ENCODE measurements at places on chromosomes 12 and 14.

GRCh38 chr14:102579696-102580549, 12.5 kb upstream of the RCOR1 start:
- no peak for DNase-seq

- no peak for DNase-seq
These were observed 17.5 kb downstream of the CBX5 start for GRCh38 chr12:54262403-54262925.

GRCh38 chr14:33280646-33281045, 342.0 kb downstream of the NPAS3 start:
- no peak for DNase-seq

GRCh38 chr14:77791225-77791600, 8.7 kb upstream of the ADCK1 start:
- DNase-seq = no peak

DNA sequence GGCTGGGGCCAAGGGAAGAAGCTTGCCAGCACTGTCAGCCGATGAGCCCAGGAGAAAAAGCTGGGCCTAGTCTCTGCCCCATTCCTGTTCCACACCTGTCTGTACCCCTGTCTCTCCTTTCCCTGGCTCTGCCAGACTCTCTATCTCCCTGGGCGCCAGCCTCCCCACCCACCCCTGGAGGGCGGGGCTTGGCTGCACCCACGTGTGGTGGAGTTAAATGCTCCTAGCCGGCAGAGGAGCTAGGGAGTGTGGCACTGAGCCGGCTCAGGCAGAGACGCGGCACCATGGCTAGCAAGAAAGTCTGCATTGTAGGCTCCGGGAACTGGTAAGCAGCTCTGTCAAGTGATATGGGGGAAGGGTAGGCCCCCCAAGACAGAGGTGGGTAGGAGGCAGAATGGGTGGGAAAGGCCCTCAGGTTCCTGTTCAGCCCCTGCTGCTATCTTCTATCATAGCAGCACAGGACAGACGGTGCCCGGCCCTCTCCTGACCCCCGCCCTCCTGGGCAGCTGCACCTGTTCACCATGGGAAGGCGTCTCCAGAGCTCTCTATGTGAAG, at the start of gene GPD1:
Gene GPD1 (plus strand): TSS at position 242 of the 555 bp plus-strand sequence. CDS start 43 bp downstream, at position 285.
- no peak for DNase-seq

- no peak for DNase-seq
These were observed 106.5 kb upstream of the PRKD1 start for GRCh38 chr14:30034152-30034551.

DNA sequence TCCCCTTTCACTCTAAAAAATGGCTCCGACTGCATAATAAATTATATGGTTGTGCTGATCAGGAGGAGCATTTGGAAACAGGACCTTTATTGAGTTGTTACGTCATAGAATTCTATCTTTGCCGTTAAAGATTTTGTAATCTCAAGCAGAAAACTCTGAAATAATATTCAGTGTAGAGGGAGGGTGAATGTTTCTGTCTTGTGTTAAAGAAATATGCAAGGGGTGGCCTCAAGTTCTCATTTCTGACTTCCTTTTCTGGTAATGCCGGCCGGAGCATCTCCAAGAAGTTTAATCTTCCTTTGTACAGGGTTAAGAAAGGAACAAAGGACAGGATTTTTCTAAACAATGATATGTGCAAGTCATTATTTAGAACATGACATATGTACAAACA, 165.1 kb downstream of the SLC38A4 start:
- no peak for DNase-seq

DNA sequence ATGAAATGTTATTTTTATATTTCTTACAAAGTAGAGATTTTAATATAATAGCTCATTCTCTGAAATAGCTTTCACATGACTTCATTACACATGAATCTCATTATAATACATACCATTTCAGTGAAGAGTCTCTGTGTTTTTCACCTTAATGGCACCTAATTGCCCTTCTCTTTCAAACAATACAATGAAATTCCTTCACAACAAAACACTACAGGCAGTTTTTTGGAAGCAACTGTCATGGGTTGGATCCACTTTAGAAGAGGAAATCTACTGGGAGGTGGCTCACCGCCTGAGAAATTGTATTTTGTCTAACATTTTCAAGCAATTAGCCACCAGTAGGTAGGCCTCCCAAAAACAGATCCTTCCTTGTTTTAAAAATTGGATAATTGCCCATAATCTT, 40.3 kb upstream of the RGS6 start:
- DNase-seq = no peak

GRCh38 chr14:22276913-22277816, 311.9 kb downstream of the DAD1 start:
- DNase-seq = no peak

GRCh38 chr12:55972456-55972855, 1.4 kb upstream of the RAB5B start:
- no peak for DNase-seq

GRCh38 chr12:121861636-121862254, 3.1 kb upstream of the HPD start:
- no peak for DNase-seq

GRCh38 chr12:106019144-106019543, 119.6 kb downstream of the NUAK1 start:
- DNase-seq = no peak

DNA sequence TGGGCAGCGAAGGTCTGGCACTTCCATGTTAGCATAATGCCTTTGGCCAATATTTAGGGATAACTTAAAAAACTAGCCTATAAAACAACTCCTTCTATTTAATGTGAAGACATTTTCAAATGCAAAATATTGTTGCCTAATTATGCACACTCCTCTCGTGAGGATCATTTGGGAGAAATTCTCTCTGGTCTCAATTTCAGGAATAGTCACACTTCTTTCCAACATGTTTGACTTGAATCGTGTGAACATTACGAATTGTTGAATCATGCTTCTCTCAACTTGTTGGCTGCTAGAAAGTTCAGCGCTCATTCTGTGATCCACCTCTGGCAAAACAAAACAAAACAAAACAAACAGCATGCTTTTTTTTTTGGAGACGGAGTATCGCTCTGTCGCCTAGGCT, 313.2 kb downstream of the SEC23A start:
- DNase-seq = no peak

GRCh38 chr14:102164241-102164641, 24.5 kb downstream of the WDR20 start:
- DNase-seq = no peak

DNA sequence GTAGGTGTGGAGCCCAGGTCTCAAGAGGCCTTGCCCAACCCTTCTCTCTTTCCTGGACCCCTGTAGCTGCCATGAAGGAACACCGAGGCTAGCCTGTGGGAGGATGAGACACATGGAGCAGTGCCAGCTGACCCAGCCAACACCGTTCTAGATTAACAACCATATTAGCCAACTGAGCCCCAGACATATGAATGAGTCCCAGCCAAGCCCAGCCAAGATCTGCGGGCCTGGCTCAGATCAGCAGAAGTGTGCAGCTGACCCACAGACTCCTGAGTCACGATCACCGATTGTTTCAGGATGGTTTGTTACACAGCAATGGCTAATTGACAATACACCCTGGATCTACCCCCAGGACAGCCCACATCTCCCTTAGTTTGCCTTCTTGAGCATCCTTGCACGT, 82.1 kb downstream of the NTF3 start:
- no peak for DNase-seq

- peak; percentile 35 for DNase-seq
These were observed 790 bp downstream of the GTF2A1 start for GRCh38 chr14:81219759-81220579.

DNA sequence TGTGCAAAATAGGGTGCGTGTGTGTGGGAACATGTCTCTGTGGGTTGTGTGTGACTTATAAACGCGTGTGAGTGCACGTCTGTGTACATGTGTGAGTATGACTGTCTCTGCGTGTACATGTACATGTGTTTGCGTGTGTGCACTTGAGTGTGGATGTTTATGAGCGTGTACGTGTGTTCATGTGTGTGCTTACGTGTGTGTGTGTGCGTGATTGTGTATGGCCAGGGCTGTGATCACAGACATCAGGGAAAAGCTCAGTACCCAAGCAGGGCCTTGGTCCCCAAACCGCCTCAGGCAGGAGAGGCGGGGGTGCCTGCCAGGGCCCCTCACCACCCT, 326.3 kb upstream of the DIO3 start:
- DNase-seq = no peak

- DNase-seq = no peak
These were observed 15.0 kb upstream of the NR2C1 start for GRCh38 chr12:95088379-95088778.

DNA sequence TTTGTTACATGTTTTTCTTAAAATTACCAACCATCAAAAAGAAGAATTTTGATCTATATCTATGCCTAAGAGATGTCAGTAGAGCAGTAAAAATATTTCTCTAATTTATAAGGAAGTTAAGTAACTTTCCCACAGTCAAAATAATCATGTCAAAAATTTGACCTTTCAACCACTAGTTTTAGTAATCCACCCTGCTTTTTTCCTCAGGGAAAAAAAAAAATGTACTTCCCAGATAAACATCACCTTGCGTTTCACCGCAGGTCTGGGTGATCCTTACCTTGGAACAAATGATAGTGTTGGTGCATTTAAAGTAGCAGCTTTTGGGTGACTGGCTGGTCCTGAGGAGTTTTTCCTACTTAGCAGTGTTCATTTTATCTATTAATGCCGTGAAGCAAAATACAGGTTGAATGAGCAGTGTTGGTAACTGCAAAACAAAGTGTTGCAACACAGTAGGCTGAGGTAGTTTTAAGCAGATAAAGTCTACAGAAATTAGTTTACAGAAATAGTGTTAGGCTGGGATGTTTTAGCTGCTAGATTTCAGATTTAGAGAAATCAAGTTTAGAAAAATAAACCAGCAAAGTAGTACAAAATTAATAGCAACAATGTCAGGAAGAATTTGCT, 137.2 kb upstream of the DNM1L start:
- no peak for DNase-seq

GRCh38 chr14:70515811-70516210, 19.0 kb downstream of the ADAM20 start:
- DNase-seq = no peak

DNA sequence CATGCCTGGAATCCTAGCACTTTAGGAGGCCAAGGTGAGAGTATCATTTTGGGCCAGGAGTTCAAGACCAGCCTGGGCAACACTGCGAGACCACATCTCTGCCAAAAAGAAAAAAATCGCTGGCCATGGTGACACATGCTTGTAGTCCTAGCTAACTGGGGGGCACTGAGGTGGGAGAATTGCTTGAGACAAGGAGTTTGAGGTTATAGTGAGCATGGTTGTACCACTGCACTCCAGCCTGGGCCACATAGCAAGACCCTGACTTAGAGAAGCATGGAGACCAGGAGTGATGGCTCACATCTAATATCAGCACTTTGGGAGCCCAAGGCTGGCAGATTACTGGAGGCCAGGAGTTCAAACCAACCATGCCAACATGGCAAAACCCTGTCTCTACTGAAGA, 9.2 kb downstream of the PTGES3 start:
- no peak for DNase-seq

DNA sequence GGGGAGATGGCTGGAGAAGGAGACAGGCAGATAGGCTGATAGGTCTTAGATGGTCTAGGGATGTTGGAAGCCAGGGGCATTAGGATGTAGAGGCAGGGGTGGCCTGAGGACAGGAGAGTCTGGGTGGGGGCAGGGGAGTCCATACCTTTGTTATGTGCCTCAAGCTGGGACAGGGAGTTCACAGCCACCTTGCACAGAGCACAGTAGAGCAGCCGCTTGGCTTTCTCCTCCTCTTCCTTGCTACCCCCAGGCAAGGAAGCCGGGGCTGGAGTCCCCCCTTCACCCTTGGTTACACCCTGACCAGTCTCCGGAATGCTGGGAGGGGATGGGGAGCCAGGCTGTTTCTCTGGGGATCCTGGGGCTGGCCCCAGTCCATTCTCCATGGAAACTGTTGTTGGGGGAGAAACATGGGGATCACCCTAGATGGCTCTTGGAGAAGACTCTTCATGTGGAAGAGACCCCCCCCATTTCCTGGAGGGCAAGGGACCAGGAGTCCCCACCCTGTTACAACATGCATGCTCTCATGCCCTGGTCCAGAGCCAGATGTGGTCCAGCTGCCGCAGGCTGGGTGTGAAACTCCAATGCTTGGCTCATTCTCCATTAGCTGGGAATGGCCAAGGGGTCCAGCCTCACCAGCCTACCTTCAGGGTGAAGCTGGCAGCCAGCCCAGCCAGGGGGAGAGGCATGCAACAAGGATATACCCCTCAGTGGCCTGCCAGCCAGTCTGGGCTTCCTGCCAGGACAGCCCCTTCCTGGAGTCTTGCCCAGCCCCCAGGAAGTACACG, 7.2 kb upstream of the GPR84 start:
- DNase-seq = no peak
